ENCODE measurements at places on chromosomes 13 and 19. TPM values are rescaled to one million over a fixed set of nuclear protein-coding genes. Genes with fewer than 3 reads are reported as not detected.

DNA sequence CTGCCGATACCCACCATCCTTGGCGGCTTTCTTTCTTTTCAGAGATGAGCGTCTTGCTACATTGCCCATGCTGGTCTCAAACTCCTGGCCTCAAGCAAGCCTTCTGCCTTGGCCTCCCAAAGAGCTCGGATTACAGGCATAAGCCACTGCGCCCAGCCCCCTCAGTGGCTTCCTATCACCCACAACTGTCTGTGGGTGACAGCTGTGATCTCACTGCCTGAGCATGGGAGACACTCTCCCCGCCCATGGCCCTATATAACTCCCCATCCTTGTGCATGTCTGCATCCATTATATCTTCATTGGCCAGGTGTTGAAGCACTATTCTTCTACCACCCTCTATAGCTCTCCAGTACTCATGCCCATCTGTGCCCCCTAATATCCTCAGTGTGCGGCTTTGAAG is 76.2 kb downstream of the PTPRS start:
- DNase-seq, result no peak

DNA sequence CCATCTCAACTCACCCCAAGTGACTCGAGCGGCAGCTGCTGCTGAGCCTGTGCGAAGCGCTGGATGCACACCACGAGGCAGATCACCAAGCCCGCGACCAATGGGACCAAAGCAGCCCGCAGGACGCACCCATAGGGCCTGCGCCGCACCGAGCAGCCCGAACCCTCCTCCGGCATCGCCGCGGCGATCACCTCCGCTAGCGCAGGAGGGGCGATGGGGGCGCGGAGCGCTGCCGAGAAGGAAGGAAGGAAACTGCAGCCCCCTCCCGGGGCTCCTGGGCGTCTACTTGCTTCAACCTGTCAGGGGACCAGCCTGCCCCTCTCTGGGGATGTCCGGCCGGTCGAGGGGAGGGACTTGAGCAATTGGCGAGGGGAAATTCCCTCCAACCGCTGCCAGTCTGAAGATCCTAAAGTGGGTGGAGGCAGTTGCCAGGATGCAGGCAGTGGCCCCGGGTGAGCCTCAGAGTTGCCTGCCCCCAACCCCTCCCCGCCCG is at the start of gene CD70:
Gene CD70 (minus strand): TSS at position 324 of the 493 bp plus-strand sequence. CDS start 148 bp downstream, at position 176.
- DNase-seq, result peak; percentile 29

GRCh38 chr19:5881543-5882299 is 11.4 kb upstream of the FUT5 start:
- no peak for DNase-seq

Gene PRSS57
- total RNA-seq, result not detected

DNA sequence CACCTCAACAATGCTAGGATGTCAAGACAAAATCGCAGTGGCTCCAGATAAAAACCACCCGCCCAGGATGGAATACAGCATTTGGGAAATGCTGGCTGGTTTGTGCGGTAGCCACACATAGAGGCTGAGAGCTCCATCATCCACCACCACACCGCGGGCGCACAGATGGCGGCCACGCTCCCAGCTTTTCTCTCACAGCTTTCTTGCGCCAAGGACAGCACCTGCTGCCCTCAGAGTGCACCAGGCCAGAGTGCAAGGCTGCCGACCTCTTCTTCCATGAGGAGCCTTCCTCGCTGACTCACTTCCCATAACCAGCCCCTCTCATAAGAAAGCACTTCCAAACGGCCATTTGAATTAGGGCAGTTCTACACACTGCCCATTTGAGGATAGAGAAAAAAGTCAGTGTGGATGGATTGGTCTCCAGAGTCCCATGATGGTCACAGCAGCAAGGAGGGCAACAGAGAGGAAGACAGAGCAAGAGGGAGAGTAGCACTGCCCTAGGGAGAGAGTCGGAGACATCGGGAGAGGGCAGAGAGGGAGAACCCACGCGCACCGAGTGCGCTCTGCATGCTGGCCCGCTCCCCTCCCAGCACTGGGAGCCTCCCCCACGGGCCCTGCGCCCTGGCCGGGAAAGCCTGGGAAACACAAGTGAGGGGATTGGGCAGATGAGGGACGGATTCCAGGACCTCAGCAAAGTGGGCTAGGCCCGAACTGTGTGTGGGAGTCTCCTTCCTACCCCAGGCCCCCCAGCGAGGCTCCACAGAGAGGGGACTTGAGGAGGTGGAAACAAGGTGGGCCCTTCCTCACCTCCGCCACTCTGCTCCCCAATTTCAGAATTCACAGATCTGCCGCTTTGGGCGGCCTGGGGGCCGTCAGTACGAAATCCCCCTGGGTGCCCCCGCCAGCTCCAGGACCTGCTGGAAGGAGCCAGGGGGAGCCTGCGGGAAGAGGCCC is 156.9 kb downstream of the USP12 start:
- no peak for DNase-seq

DNA sequence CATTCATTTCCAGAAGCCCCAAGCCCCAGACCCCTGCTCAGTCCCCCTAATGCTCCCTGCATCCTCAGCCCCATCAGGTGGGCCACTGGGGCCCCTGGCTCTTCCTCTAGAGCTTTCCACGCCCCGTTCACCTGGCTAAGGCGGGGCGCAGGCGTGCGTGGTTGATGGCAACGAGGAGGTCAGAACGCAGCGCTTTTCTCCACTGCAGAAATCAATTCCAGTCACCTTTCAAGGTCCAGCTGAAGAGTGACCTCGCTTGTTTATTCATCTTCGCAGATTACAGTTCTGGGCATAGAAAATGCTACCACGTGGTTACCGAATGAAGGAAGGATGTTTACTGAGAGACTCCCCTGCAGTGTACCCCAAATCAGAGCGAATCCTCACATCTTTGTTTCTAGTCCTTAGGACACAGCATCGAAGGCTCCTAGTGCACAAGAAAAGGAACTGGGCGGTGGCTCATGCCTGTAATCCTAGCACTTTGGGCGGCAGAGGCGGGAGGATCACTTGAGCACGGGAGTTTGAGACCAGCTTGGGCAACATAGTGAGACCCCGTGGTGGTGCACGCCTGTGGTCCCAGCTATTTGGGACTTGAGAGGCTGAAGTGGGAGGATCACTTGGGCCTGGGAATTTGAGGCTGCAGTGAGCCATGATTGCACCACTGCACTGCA is 828 bp upstream of the PBX4 start:
- DNase-seq, result no peak

- peak; percentile 64 for DNase-seq
Measured at GRCh38 chr13:67224148-67224846, 5.8 kb downstream of the PCDH9 start.

DNA sequence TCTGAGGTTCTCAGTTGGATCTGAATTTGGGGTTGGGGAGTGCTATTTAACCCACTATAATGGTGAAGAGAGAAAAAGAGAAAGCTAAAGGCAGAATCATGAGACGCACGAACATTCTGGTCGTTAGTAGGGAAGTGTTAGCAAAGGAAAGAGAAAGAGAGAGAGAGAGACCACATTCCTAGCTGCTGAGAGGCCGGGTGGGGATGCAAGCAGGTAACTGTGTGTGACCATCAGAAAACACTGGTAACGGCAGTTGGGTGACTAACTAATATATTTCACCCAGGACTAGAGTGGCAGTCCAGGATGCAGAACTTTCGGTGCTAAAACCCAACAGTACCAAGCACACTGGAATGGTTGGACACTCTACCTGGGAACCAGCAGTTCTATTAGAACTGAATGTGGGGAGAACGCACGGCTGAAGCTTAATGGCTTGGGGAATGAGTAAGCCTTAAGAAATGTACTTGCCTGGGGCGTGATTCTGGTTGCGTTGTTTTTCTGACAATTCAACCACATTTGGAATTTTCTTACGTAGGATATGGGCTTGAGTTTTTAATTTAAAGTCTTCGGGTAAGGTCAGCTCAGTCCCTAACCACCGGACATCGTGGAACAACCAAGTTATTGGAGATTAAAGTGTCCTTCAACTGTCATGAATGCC is 130.2 kb downstream of the DNAJC15 start:
- DNase-seq, result no peak

Gene TTC9B
- not detected for total RNA-seq

Gene IGSF23
- total RNA-seq, result not detected

DNA sequence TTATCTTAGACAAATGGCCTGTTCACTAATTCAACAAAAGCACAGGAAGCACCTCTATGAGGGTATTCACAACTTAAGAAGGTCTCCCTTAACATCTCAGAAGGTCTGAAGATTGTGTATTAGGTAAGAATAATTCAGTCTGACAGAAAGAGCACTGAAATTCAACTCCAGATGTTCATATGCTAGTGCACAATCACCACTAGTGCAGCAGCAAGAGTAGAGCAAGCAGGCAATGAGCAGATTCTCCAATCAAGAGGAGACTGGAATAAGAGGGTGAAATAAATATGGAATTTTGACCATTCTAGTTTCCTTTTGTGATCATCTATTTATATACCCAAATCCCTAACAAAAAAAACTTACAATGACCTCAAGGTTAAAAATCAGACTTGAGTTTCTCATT is 52.0 kb downstream of the MPHOSPH8 start:
- no peak for DNase-seq

Gene TMIGD2
- total RNA-seq, result not detected

DNA sequence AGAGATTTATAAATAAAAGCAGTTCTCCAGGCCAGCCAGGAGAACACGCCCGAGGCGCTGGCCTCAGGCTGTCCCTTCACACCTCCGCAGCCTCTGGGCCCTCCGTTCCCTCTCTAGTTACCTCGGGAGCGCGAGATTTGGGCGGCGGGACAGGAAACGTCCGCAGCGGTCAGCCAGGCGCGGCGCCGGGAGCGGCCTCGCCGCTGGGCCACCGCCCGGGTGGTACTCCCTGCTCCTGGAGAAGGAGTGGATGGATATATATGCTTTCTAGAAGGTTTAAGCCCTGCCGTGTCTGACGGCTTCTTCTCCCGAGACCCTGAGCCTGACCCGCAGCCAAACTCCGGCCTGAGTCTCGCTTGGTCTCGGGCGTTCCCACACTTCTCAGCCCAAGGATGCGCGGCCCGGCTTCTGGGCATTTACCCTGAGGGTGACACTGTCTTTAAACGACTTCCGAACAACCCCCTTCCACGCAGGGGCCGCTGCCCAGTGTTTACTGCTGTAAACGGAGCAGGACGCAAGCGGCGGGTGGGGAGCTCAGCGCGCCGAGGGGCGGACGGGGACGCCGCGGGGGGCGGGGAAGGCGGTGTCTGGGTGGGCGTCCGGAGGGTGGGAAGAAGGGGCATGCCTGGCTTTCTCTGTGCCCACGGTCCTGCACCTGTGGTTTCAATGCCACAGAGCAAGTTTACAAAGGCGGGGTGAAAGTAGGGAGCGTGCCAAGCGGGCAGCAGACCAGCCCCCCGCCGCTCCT is 2.0 kb upstream of the ZIC2 start:
- no peak for DNase-seq

Gene IL11
- total RNA-seq, result not detected

GRCh38 chr19:14164724-14165493 is 28.5 kb upstream of the ASF1B start:
- no peak for DNase-seq

DNA sequence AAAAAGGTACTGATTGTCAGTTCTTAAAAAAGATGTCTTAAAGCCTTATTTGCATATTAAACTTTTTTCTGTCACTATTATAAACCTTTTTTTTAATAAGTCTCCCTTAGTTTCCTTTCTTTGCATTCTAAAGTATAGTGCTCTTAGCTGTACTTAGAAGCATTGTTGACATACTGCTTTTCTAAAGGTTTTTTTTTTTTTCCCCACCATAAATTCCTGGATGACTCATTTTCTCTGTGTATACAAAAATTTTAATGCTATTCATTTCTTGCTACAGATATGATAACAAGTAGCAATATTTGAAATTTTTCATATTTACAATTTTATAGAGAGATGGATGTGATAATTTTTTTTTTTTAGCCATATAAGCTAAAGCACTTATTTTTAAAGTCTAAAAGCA is 43.5 kb downstream of the METTL21C start:
- no peak for DNase-seq

- no peak for DNase-seq
Measured at GRCh38 chr19:27885359-27885758, 1327.6 kb downstream of the UQCRFS1 start.

DNA sequence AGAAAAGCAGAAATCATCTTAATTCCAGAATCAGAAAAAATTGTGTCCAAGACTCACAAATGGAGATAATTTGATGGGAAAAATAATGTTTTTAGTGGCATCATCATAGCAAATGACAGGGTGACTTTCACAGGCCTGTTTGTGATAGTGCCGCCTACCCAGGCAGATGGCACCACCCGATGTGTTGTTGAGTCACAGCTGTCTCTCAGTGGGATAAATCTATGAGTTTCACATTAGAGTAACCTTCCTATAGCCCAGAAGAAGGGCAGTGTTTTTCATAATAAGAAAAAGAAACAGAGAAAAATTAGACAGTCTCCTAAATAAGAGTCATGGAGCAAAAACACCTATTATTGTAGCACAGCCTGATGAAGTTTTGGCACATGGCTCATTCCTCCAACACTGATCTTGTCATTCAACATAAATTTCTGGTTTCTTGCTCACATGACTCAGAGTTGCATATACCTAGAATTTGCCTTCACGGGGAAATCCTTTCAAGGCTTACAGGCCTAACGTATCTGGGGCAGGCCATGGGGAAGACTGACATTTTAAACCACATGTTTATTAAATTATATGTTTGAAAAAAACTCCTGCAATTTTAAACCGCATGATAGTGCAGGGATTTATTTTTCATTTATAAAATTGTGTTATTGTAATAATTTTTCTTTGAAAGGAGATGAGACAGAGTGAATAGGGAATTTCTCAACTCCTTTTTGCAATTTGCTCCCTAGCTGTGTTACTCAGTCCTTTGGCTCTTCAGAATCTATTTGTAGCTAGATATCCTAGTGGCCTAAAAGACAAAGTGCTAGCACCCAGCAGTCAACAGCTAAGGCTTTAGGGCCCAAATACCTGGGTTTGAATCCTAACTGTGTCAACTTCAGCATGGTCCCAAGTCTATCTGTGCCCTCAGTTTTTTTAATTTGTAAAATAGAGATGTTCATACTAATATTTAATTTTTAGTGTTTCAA is 393.7 kb downstream of the NDFIP2 start:
- DNase-seq, result no peak

- no peak for DNase-seq
Measured at GRCh38 chr19:29855087-29855486, 43.3 kb downstream of the CCNE1 start.

DNA sequence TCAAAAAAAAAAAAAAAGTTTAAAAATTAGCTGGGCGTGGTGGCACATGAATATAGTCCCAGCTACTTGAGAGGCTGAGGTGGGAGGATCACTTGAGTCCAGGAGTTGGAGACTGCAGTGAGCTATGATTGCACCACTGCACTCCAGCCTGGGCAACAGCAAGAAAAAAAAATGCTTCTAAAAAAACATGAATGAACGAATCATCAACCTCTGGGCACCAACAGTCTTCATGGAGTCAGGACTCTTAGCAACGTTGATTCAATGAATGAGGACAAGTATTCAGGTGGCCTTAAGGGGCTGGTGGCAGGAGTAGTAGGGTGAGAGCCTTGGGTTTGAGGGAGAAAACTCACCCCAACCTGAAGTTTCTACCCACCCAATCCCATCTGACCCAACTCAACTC is 20.6 kb upstream of the OLFM2 start:
- DNase-seq, result no peak

GRCh38 chr13:52361225-52361624 is 44.7 kb downstream of the THSD1 start:
- no peak for DNase-seq

GRCh38 chr19:15199661-15200552 is 888 bp downstream of the NOTCH3 start:
- DNase-seq, result no peak

Data from transverse colon (tissue), 4 donors.